HFF-Myc (cell line): ENCODE measurements at places on chromosomes 11 and 22.

DNA sequence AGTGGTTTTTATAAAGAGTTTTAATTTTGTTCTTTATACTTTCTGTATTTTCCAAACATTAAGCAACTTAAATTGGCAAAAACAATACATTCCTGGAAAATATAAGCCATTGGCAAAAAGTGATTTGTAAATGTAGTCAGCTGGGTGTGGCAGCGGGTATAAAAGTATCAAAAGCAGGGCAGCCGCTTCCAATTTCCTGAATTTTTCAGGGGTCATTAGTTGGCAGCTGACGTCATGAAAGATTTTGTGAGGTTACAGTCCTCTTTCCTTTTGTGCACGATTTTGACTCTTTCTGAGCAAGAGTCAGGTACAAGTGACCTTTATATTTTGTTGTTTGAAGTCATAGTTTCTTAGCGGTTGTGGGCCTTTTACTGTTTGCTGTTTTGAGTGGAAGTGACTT lies at the start of gene OOSP3:
OOSP3 (plus strand) TSS at position 208 of the 400 bp plus-strand sequence; CDS start at position 235, 27 bp downstream.
- DNase-seq = no peak

GRCh38 chr11:91866642-91867041 lies 358.0 kb upstream of the FAT3 start:
- no peak for DNase-seq

DNA sequence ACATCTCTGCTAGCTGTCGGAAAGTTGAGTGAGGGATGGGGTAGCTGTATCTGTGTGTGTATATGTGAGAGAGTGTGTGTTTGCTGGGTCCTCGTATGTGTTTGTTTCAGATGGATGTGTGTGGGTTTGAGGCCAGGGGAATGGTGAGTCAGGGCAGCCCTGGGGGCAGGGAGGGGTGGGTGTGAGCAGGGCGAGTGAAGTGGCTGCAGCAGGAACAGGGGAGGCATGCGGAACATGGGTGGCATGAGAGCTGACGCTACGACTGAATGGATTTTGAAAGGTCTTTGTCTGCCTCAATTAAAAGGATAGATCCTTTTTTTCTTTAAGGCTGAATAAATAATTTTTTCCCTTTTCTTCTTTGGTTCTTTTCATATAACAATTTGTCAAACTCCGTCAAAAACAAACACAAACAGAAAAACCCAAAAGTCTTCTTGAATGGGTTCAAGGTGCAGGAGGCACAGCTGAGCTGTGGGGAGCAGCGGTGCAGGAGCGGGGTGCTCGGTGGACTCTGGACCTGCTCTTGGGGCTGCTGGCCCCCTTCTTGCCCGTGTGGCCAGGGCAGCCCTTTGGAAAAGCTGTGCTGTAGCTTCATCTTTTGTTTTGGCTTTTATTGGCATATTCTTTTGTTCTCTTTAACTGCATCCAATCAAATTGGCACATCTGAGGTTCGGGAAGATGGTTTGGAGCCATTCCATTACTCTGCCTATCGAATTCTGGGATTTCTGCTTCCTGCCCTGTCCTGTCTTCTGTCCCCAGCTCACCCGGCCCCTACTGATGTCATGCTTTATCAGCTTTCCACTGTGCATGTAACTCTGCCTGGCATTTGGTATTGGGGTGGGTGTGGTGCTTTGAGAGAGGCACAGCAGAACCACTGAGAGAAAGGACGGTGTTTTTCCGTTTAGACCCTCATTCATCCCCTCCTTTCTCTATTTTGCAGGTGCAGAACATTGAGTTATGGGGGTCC lies 80.1 kb downstream of the ADAMTS15 start:
- DNase-seq = no peak

- DNase-seq = no peak
These were observed 107.0 kb upstream of the PITPNB start for GRCh38 chr22:28025866-28026575.

- no peak for DNase-seq
These were observed at the start of gene FOLR1 for GRCh38 chr11:72191961-72192381. Gene FOLR1 (plus strand): TSS chr11:72192140. CDS start chr11:72192174, 34 bp downstream.

GRCh38 chr11:11512929-11513328 lies 108.9 kb downstream of the GALNT18 start:
- DNase-seq = no peak

DNA sequence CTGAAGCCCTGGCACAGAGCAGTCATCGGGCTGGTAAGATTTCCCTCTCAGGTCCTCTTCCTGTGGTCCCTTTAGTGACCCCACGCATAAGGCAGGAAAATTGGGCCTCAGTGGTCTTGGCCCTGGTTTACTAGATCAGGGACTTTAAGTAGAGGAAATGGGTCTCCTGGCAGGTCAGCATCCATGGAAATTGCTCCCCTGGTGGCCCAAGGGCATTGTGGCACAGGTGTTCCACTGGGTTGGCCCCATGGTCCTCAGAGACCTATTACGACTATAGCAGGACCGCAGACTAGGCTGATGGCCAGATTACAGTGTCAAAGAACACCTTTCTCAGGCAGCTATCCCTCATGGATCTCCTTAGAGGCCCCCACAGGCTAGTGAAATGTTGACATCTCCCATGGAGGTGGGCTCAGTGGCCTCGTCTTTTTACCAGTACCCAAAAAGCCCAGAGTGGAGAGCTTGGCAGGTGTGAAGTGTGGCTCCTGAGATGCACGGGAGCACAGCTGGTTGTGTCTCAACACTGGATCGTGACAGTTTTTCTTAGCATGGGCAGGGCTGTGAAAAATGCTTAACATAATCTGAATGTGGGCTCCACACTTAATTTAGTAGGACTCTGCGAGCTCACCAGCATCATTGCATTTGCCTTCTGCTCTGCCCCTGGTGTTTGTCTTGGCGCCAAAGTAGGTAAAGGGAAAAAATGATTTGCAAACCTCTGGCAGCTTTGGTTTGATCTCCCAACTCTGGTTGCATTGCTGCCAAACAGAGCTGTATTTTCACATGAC lies 74.2 kb downstream of the ZBTB16 start:
- DNase-seq = no peak

- DNase-seq = no peak
These were observed 5.0 kb upstream of the RNF26 start for GRCh38 chr11:119329320-119329719.

DNA sequence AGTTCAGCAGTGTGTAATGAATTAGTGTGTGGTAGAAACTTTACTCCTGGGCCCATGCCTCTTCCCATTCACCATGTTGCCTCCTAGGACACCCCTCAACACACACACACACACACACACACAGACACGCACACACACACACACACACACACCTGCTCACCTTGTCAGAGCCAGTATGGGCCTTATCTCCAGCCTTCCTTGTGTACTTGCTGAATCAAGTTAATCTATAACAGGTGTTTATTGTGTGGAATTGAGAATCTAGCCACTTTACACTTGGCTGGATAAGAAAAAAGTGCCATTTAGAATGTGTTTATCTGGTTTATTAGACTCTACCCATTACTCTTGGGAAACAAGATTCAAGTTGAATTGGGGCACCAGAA lies 14.5 kb upstream of the ZDHHC13 start:
- no peak for DNase-seq

GRCh38 chr11:15616130-15617105 lies 501.7 kb downstream of the INSC start:
- DNase-seq = no peak

- DNase-seq = peak; percentile 95
These were observed 25.0 kb downstream of the MTMR3 start for GRCh38 chr22:29907753-29908515.

DNA sequence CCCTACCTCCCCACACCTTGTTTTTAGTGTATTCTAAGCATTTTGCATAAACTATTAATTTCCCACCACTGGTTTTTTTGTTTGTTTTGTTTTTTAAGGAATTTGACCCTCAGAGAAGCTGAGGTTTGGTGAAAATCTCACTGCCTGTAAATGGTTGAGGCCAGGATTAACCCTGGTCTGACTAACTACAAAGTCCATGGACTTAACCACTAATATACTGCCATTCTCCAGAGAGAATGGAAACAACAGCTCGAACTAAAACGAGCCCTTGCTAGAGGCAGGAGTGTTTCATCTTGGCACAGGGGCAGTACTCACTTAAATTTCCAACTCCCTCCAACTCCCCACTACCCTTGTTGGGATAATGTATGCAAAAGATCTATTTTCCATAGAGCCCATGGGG lies 3.0 kb downstream of the CTNND1 start:
- DNase-seq = no peak

DNA sequence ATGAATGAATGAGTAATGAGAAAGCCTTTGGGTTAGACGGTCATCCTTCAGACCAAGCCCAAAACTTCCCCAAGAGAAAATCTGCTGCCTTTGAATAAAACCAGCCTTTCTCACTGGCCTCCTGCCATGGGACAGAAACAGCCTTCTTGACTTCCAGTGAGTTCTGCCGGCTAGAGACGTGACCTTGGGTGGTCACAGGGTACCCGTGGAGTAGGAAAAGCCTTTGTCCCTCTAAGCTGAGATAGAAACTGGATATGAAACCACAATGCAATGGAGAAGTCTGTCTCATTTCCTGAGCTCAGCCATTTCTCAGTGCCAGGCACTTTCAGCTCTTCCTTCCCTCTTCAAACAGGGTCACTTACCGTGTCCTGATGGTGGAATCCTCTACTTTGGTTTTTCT lies 21.2 kb upstream of the YWHAH start:
- DNase-seq = no peak

DNA sequence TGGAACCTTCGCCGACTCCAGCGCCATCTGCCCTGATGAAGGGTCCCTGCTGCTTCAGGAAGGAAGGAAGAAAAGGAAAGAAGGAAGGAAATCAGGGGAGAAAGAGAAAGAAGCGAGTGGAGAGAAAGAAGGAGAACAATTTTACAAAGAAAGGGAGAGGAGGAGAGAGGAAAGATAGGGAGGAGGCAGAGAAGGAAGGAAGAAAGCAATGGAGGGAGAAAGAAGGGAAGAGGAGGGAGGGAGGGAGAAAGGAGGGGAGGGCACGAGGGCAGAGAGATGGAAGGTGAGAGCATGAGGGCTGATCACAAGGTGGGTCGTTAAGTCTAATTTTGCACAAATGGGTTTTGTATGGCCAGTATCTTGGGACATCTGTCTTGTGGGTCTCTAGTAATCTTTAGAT lies 39.2 kb downstream of the PARVA start:
- DNase-seq = no peak

DNA sequence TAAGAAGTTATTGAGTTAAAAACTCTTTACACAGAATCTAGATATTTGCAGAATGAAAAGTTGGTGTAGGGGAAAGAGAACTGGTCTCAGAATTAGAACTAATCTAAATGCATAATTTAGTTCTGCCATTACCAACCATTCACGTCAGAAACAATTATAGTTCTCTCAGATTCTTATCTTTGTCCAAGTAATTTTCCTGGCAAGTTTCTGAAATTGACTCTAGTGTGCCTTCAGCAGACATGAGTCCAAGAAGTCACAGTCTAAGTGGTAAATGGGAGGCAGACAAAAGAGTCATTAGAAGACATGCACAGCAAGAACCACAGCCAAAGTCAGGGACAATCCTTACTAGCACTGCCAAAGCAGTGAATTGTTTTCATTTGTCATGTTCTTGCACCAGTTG lies 1870.1 kb downstream of the LRRC4C start:
- no peak for DNase-seq
